Activated CD4-positive, CD25-positive, alpha-beta regulatory T cell (primary cell): ENCODE measurements at places on chromosomes 5 and 9.

- DNase-seq, result no peak
Measured at GRCh38 chr5:88761269-88761850, 121.6 kb downstream of the MEF2C start.

DNA sequence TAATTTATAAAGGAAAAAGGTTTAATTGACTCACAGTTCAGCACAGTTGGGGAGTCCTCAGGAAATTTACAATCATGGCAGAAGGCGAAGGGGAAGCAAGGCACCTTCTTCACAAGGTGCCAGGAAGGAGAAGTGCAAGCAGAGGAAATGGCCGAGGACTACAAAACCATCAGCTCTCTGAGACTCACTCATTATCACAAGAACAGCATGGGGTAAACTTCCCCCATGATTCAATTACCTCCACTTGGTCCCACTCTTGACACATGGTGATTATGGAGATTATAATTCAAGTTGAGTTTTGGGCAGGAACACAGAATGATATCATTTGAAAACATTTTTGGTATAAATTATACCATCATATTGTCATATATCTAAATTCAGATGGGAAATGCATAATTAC, 934.7 kb downstream of the CDH12 start:
- DNase-seq, result no peak

GRCh38 chr9:89097219-89097618, 81.4 kb downstream of the SHC3 start:
- no peak for DNase-seq

- no peak for DNase-seq
Measured at GRCh38 chr5:55338810-55339243, 31.0 kb downstream of the MTREX start.

- no peak for DNase-seq
Measured at GRCh38 chr9:33128570-33128969, 38.6 kb downstream of the B4GALT1 start.

GRCh38 chr9:112552229-112553056, 65.8 kb downstream of the KIAA1958 start:
- DNase-seq, result no peak

DNA sequence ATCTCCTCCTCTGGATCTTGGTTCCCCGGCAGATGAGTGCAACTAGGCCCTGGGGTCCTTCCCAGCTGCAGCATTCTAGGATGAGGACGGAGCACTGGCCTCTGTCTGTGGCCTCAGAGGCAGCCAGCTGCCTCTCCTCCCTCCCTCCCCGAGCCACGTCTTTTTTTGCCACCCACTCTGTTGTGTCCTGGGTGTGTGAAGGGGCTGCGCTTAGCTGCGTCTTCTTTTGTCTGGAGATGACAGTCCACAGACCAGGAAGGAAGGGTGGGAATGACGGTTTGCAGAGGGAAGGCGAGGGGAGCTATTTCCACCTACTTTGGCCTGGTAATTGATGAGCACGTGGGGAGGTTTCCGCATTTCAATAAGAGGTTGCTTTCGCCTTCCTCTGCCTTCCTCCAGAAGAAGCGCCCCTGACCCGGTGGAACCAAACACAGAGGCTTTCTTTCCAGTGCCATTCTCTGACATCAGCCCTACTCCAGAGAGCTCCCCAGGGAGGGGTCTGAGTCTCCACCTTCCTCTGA, 34.5 kb upstream of the GABRP start:
- no peak for DNase-seq

DNA sequence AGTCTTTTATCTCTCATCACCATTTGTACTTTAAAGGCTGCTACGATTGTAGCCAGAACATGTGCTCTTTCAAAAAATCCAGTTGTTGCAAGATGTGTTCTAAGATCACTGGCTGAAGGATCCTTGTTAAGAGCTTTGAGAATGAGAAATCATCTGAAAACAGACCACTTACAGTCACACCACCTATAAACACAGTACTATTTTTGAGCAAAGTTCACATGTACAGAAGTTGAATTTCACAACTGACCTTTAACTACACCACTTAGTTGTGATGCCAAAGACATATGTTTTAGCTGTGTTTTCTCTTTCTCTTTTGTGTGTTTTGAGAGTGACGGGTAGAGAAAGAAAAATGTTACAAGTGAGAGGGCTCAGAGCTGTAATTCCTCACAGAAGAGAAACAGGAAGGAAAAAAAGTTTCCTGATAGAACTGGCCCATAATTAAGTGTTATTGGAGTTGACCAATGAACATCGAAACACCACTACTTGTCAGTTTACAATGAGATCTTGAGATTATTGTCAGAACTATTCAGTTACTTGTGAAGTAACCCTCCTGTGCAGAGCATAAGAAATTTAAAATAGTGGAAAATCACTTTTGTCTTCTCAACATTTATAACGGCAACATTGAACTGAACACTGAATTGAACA, 245.4 kb downstream of the MLLT3 start:
- no peak for DNase-seq

- no peak for DNase-seq
Measured at GRCh38 chr5:96909435-96909834, 26.4 kb upstream of the LNPEP start.

DNA sequence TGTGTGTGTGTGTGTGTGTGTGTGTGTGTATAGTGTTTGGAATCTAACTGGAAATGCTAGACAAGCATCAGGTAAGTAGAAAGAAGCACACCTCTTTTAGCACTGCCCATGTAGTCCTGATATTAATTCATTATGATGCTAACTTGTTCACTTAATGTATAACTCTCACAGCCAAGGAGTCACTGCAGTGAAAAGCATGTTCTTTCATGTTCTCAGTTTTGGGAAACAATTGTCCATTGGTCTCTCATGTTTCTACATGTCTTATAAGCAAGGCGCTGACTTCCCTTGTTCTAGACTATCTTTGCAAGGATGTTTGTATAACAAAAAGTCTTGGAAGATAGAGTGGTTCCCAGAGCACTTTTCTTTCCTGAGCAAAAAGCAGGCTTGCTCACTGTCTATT, 148.8 kb upstream of the TNPO1 start:
- no peak for DNase-seq

DNA sequence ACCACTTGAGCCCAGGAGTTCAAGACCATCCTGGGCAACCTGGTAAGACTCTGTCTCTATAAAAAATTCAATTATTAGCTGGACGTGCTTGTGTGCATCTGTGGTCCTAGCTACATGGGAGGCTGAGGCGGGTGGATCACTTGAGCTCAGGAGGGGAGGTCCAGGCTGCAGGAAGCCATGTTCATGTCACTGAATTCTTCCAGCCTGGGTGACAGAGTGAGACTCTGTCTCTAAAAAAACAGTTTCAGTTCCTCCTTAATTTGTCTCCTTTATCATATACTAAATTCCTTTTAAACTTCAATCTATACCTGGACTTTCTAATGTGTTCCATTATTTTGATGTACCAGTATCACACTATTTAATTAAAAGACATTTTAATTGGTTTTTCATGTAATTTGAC, 422.2 kb upstream of the TLE4 start:
- DNase-seq, result no peak

GRCh38 chr5:84384604-84385575, at the start of gene EDIL3:
Gene EDIL3 (minus strand): TSS chr5:84384880. CDS start chr5:84384374, 506 bp downstream.
- no peak for DNase-seq

DNA sequence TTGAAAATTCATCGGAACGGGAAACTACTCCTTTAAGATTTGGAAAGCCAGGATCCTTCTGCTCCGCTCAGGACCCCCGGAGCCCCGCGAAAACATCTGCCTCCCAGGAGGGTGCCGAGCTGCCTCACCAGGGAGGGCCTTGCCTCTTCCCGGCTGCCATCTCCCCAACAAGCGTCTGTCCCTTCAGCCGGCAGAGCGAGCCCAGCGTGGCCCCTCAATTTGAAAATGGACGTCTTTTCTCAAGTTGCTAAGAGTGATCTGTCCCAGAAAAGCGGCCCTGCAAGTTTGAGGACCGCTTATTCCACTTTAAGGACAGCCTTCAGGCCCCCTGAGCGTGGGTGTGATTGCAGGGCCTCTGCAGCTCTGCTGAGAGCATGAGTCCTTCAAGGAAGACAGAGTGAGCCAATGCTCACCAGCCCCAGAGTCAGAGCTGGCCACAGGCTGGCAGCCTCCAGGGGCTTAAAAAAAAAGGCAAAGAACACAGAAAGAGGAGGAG, 101.3 kb downstream of the PHF2 start:
- DNase-seq, result no peak

- DNase-seq, result no peak
Measured at GRCh38 chr5:56175488-56175887, 57.6 kb downstream of the ANKRD55 start.

- peak; percentile 28 for DNase-seq
Measured at GRCh38 chr9:107283623-107284616, 841 bp downstream of the RAD23B start.

- no peak for DNase-seq
Measured at GRCh38 chr9:134915046-134915985, 2.4 kb downstream of the FCN1 start.

DNA sequence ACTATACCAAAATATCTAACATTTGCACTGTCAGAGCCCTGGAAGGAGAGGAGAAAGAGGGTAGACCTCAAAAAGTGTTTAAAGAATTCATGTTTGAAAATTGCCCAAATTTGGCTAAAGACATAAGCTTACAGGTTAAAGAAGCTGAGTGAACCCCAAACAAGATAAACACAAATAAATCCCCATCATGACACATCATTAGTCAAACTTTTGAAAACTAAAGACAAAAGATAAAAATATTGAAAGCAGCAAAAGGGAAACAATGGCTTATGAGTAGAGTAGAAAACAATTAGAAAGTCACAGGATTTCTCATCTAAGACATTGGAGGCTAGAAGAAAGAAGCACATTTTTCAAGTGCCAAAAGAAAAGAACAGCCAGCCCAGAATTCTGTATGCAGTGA, 6.1 kb upstream of the UBLCP1 start:
- DNase-seq, result no peak

- no peak for DNase-seq
Measured at GRCh38 chr5:124060011-124060410, 548.0 kb downstream of the CSNK1G3 start.

DNA sequence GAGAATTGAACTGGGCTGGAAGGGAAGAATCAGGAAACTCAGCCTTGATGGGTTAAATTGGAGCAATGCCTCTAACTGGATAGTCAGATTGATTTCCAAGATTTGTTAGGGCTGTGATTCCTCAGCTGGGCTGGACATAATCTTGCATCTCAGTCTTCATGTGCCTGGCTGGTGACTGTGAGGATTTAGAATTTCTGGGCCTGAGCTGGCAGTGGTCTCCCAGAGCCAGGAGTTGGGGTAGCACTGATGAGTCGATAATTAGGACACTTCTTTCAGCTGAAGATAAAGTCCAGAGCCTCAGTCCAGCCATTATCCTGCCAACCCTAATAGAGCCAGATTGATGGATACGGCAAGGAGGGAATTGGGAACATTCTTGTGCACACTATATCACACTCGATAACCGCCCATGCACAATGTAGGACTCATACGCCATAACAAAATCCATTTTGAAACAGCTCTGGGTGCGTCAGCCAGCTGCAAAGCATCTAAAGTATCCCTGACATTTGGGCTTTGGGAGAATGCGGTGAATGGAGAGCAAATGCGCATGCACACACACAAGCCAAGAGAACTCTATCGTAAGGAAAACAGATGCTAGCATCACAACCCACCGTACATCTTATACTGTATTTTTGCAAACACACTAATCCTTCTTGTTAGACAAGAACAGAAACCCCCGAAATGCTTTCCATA, 405.1 kb upstream of the KLF4 start:
- DNase-seq, result no peak

DNA sequence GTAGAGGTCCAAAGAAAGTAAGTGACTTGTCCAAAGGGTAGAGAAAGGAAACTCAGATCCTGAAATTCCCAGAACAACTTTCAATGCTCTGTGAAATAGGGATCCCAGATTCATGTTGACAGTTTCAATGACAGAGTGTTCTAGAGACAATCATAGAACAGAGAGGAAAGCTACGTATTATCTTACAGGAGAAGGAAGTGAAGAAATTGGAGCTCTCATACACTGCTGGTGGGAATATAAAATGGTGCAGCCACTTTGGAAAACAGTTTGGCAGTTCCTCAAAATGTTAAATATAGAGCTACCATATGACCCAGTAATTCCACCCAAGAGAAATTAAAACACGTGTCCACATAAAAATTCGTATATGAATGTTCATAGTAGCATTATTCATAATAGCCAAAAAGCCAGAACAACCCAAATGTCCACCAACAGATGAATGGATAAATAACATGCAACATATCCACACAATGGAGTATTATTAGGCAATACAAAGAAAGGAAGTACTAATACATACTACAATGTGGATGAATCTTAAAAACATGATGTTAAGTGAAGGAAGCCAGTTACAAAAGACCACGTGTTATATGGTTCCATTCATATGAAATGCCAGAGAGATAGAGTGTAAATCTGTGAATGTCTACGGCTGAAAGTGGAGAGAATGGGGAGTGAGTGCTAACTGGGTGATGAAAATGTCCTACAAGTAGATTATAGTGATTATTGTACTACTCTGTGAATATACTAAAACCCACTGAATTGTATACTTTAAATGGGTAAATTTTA, 197.1 kb downstream of the NTRK2 start:
- no peak for DNase-seq

DNA sequence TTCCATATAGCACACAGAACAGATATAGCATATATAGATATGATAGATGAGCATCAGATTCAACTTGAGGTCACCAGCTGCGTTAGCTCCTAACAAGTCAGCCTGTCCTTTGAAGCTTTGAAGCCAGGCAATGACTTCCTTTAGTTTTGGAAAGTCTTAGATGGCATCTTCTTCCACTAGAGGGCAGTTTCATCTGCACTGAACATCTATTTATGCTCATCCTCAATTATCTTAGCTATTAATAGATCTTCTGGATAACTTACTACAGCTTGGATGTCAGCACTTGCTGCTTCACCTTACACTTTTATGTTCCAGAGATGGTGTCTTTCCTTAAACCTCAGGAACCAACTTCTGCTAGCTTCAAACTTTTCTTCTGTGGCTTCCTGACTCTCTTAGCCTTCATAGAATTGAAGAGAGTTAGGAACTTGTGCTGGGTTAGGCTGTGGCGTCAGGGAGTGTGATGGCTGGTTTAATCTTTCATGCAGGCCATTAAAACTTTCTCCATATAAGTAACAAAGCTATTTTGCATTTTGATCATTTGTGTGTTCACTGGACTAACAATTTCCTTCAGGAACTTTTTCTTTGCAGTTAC, 1401.4 kb downstream of the EFNA5 start:
- DNase-seq, result no peak
